Neural progenitor cell (in vitro differentiated cells): ENCODE measurements at places on chromosomes 4 and X. TPM values are rescaled to one million over a fixed set of nuclear protein-coding genes. Genes with fewer than 3 reads are reported as not detected.

The DUX4 gene
- not detected in 2 replicates for total RNA-seq

The LONRF3 gene
- 0.25 and 0.39 TPM in 2 replicates for total RNA-seq

DNA sequence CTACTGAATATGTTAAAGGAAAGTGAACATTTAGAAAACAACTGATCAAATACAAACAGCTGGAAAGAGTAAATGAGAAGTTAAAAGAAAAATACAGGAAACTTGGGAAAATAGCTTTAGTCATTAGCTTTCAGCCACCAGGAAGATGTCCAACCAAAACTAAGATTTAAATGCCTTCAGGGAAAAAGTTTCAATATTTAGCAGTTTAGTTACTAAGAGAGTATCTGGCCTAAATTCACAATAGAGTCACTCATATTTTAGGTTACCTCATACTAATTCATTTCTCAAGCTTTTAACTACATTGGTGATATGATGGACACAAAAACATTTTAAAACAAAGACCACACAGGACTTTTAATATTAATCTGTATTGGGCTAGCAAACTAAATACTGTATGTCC, 13.1 kb upstream of the KLHL13 start:
- no peak for DNase-seq

DNA sequence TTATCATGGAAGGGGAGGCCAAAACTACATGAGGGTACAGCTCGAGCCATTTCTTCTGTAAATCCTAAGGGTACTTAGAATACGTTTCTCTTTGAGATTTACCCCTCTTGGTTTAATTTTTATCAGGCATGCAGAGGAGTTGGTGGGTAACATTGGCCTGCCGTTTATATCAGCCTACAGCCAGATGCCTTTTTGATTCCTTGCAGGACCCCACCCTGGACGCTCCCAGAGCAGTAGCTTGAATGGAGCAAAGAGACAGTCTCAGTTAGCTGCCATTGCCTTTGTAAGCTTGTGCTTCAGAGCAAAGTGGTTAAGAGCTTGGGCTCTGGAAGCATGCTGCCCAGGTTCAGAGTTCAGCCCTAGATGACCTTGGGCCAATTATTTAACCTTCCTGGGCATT, 9.0 kb downstream of the DOCK11 start:
- DNase-seq = no peak

- peak; percentile 79 for DNase-seq
These were observed 23.4 kb downstream of the PDE6B start for GRCh38 chr4:648579-649292.

DNA sequence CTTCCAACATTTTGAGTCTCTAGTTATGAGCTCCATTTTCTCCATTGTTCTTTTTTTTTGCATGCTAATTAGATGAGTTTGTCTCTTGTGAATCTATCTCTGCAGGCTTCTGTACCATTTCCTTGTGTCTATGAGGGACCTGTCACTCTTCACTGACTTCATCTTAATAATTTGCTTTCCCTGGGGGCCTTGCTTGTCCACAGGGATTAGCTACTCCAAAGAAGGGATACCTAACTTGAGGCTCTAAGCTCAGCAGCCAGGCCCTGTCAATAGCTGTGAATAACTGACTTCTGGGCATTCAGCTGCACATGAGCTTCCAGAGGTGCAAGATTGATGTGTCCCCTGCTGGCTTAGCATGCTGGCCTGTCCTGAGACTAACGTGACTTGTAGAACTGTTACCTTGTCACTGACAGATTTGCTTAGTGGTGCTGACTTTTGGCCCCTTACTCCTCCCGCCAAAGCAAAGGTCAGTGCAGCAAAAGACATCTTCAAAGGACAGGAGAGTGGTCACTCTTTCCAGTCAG, 124.6 kb downstream of the AFF2 start:
- peak; percentile 7 for DNase-seq

DNA sequence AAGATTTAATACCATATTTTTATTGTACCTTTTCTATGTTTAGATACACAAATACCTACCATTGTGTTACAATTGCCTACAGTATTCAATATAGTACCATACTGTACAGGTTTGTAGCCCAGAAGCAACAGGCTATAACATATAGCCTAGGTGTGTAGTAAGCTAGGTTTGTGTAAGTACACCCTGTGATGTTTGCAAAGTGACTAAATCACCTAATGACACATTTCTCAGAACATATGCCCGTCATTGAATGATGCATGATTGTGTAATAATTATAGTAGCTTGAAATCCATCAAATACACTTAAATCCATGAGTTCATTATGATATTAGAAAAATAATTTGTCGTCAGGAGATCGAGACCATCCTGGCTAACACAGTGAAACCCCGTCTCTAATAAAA, 30.8 kb downstream of the GAB3 start:
- no peak for DNase-seq

DNA sequence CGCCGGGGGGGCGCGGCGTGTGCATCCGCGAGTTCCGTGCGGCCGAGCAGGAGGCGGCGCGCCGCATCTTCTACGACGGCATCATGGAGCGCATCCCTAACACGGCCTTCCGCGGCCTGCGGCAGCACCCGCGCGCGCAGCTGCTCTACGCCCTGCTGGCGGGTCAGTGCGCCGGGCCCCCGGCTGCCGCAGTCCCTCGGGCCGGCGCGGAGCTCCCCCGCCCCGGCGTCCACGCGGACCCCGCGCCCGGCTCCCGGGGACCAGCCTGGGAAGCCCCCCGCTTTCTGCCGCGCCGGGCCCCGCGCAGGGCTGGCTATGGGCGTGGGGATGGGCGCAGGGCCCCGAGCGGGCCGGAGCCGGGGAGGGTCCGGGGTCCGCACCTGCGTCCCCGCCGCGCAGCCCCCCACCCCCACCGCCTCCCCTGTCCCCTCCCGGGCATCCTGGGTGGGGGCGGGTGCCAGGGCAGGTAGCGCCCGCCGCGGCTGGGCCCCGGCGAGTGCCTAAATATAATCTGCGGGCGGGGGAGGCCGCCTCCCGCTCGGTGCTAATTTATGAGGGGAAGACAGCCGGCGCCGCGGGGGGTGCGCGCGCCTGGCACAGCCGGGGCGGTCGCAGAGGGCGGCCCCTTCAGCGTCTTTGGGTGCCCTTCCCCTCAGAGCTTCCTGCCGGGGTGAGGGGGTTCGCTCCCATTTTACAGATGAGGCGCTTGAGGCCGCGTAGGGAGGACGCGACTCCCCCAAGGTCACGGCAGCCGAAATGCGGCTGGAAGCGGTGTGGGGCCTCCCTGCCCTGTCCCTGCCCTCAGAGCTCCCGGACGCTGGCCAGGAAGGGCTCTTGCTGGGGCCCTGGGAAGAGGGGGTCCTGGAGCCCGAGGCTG, 837 bp downstream of the NAT8L start:
- peak; percentile 68 for DNase-seq

GRCh38 chrX:22310779-22311178, 38.1 kb downstream of the CBLL2 start:
- DNase-seq = no peak
